CD4-positive, alpha-beta T cell treated with Interferon alpha-2 for 1 hour (primary cell): ENCODE measurements at places on chromosomes 1 and 21.

GRCh38 chr1:196609370-196609737, 1.1 kb upstream of the KCNT2 start:
- DNase-seq: no peak

DNA sequence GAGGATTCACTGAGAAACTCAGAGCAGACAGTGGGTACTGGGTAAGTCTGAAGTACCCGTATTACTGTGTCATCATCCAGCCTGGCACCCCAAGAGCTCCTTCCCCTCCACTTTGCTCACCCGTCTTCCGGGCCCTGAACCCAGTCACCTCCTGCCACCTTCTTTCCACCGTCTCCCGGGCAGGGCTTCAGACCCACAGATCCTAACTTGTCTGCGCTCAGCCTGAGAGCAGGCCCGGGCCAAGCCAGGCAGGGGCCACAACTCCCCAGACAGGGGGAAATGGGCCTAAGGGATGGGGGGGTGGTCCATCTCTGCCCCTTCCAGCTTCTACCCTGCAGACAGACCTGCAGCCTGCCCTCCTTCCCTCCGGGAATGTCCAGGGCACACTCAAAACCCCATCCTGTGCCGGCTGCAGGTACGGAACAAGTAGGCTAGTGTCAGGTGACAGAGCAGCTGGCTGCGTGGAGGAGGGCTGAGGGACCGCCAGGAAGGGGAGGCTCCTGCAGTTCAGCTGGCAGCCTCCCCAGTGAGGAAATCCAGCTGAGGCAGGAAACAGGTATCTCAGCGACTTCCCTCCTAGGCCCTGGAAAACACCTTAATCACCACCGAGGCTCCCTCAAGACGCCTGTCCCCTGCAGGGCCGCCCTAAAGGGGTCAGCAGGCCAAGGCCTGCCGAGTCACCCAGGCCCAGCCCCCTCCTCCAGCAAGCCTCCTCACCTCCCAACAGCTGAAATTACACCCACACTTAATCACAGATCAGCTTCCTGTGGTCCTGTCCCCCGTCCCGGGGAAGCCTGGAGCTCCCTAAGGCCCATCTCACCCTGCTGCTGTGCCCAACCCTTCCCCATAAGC, 3.5 kb downstream of the HSPG2 start:
- no peak for DNase-seq

GRCh38 chr21:29195981-29196669, 65.7 kb downstream of the MAP3K7CL start:
- peak; percentile 84 for DNase-seq

- no peak for DNase-seq
These were observed 64.3 kb downstream of the FASLG start for GRCh38 chr1:172723251-172723650.

GRCh38 chr1:78126506-78126905, 80.7 kb downstream of the GIPC2 start:
- no peak for DNase-seq

DNA sequence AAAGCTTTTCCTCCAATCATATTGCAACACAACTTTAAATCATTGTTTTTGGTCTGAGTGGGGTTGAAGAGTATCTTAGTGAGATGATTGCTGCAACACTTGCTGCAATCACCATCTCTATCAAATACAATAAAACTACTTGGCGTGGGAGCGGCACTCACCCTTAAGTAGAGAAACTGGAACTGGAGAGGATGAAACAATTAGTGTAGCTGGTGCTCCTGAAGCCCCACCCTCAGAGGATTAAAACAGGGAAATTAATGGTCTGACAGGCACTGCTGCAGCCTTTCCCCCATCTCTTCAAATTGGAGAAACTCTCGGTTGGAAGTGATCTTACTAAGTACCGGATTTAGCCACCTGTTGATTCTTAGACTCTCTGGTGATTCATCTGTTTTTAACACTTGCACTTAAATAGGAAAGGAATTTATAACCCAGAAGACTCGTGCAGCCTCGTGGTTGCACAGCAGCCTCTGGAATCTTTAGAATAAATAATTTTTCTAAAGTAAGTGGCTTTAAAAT, 80.5 kb upstream of the KIF26B start:
- DNase-seq: no peak

DNA sequence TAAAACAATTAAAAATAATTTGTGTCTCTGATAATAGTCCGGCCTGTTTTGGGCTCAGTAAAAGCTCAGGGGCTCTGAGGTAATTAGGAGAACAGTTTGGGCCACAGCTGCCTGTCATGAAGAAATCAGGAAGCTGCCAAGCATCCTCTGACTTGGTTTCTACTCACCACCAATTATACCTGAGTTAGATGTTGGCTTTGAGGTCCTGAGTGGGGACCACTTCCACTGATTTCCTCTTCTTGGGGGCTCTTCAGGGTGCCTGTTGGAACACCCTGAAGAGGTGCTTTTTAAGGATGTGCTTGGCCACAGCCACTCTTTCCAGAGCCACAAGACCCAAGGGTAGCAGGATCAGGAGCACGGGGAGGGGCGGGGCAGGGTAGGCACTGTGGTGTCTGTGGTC, 10.9 kb downstream of the SLC6A17 start:
- no peak for DNase-seq
